ENCODE measurements at places on chromosomes 1 and 21.

- DNase-seq: no peak
Measured at GRCh38 chr1:20466273-20466672, 19.7 kb downstream of the CAMK2N1 start.

- no peak for DNase-seq
Measured at GRCh38 chr1:198647055-198647454, 8.2 kb downstream of the PTPRC start.

- DNase-seq: no peak
Measured at GRCh38 chr1:179169616-179170467, 59.6 kb downstream of the ABL2 start.

DNA sequence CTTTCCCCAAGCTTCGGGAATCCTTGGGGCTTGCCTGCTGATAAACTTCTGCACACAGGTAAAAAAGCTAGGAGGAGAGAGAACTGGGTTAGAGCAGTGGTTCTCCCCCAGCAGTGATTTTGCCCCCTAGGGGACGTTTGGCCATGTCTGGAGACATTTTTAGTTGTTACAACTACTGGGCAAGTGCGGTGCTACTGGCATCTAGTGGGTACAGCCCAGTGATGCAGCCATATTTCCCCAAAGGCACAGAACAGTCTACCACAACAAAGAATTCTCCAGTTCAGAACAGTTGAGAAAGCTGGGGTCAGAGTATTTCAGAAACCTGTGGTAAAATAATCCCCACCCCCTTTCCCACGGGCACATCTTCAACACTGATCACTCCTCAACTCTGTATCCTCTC, 41.3 kb downstream of the LRRC71 start:
- DNase-seq: no peak

DNA sequence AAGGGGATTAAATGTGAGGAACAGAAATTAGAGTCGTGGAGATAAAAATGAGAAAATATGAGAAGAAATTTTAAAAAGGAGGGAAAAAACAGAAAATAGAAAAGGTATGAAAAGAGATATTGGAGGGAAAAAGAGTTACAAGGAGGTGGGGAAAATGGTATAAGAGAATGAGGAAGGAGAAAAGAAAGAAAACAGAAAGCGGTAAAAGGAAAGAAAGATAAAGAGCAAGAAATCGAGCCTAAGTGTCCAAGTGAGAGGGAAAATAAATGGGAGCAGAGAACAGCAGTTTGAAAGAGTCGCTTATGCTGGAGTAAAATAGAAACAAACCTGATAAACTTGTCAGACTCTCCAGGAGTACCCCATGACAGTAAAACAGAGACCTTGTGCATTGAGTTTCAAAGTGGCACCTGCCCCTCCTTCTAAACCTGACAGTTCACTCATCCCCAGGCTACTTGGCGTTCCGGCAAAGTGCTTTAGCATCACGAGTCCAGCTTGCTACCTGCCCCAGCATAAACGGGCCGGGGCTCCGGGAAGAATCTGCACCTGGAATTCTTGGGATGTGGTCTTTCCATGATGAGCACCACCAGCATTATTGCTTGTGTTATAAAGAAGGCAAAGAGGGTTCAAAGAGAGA, 585 bp downstream of the NEGR1 start:
- no peak for DNase-seq

- DNase-seq: no peak
Measured at GRCh38 chr1:3858231-3858981, 1.1 kb downstream of the DFFB start.

- no peak for DNase-seq
Measured at GRCh38 chr1:26784023-26784871, 3.5 kb upstream of the PIGV start.

DNA sequence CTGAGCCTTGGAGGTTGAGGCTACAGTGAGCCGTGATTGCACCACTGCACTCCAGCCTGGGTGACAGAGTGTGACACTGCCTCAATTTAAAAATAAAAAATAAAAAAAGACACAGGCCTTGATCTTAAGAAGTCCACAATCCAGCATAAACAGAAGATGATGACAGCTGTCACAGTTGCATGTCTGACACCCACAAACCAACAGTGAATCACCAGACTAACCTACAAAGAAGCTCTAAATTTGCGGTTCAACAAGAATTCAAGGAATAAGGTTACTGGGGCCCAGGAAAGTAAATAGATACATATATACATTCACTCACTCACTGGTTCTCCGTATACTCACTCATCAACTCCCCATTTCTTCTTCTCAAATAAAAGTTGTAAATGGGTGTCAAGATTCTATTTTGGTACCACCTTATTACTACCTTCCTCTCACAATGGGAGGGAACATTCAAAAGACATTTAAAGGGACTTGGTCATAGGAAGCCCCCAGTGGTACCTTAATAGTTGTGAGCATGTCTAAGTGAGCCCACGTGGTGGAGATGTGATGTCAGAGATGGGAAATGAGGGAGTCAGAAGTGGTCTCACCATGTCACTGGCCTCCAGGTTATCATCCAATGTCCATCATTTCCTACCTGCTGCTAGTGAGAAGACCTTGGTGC, 66.9 kb upstream of the PRDX6 start:
- DNase-seq: no peak

GRCh38 chr1:162908236-162908635, 47.3 kb upstream of the CCDC190 start:
- DNase-seq: no peak

GRCh38 chr1:63198871-63199394, 123.4 kb upstream of the FOXD3 start:
- no peak for DNase-seq

GRCh38 chr1:175195281-175195680, 2.7 kb upstream of the KIAA0040 start:
- DNase-seq: no peak

DNA sequence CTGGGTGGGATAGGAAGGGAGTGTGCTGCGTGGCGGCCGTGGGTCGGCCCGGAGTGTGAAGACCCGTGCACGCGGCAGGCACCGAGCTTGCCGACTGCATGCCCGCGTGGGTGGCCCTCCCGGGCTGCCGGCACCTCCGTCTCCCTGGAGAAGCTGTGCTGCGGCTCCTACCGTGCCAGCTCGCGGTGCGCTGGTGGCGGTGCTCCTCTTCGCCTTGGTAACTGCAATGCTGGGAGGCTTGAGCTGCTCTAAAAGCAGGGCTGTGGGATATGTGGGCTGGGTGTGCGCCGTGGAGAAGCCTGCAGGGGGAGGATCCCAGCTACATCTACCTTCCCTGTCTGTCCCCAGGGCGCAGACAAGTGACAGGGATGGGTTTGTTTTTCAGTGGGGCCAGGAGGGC, 2.4 kb downstream of the GABRD start:
- no peak for DNase-seq

- no peak for DNase-seq
Measured at GRCh38 chr1:13450204-13450603, 40.0 kb downstream of the PRAMEF20 start.

DNA sequence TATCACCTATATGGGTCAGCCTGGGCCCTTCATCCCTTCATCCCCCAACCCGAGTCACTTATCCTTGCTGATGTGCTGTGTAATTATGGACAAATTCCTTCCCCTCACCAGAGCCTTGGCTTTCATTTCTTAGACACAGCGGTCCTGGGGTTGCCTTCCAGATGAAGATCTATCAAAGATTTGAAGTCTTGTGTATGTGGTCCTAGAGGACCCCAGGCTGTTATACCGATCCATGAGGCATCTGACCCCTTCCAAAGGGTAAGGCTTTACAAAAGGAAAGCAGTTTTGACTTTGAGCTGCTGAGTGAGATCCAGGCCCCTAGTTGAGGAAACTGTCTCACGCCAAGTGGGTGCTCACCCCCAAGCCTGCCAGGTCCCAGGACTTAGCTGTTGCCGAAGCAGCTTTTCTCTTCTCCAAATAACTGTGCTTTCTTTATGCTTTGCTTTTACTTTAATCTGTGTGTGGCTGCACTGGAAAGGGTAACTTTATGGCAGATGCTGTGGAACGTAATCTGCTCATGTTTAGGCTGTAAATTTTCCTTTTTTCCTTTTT, 37.6 kb downstream of the MAN1C1 start:
- no peak for DNase-seq

DNA sequence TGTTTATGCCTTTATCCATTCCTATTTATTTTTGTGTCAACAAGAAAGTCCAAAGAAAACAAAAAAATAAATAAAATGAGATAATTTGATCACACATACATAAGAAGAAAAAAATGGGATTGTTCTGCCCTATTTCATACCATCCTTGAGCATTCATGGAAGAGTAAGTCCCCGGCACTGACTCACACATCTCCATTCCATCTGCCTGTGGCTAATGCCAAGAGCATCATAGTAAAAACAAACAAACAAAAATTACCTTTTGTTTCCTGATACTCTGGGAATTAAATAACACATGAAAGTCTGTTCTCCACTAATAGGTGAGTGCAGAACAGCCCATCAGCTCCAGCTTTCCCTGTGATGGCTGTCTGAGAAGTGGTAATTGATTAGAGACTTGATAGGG, 48.1 kb upstream of the BACE2 start:
- DNase-seq: no peak

DNA sequence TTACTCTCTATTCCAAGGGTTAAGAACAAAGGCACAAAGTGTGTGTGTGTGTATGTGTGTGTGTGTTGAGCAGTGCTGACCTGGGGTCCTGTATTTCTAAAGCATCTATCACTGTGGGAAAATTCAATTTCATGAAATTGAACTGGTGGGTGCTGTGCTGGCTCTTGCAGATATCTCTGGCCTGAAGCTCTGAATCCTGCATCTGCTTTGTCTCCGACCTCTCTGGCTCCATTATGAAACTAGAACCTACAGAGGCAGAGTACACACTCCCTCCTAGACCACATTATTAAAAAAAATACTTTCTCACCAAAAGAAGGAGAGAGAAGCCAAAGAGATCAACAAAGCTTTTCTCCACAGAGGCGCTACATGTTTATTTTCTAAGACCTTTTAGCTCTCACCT, 88.4 kb upstream of the PDE4B start:
- no peak for DNase-seq

DNA sequence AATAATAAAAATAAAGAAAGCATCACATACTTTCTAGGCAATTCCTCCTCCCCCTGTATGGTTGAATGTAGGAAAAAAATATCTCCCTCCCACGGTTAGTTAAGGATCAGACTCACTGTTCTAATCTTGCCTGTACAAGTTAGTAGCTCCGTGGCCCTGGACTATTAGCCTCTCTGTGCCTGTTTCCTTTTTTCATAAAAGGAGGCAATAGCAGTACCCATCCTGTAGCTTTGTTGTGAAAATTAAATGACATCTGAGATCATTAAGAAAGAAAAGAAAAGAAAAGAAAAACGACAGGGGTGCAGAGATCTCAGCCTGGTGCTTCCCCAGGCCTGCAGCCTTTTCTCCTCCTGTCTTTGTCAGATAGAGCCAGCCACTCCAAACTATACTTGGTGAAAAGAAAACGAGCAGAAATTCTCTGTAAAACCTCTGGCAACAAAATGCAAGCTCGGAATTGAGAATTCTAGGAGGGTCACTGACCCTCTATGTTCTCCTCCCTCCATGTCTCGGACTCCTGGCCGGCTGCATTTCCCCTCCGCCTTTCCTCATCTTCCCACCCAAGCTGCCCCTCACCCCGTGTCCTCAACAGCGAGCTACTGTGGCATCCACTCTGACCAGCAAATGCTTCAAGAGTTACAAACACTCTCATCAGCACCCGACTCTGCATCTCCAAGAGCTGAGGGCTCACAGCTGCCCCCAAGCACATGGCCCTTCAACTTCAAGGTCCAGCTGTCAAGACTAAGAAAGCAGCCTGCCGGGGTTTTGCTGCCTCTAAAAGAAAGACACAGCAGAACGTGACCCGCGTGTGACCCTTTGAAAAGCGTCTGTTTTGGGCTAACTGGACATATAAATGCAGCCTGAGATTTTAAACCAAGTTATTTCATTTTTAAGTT, 13.6 kb downstream of the RIPK4 start:
- DNase-seq: no peak

- no peak for DNase-seq
Measured at GRCh38 chr1:219774386-219774785, 154.0 kb downstream of the SLC30A10 start.

DNA sequence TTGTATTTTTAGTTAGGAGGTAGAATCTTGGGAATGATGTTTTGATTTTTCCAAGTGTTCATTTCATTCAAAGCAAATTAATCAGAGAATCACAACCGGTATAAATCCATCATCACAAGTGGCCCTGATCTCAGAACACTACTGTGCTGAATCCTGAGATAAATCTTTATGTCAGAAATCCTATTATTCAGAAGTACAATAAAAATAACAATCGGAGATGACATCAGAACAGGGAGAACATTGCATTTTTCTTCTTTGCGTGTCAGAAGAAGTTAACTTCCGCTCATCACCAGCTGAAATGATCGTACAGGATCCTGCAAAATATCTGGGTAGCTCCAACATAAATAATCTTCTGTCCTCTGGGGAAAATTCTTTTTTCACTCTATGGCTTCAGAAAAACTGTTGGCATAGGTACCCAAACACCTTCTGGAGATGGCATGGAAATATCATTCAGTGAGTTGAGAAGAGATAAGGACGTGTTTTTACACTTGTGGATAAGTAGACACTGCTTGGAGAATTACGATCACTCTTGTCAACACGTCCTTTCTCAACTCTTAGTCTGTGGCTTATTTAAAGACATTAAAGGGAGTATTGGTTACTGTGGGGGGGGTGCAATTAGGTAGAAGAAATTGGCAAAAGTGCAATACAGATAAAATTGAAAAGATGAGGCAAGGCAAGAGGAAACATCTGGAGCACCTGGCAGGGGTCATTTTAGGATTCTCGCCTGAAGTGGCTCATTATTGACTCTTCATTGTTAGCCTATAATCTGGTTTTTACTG, 46.9 kb upstream of the SMYD2 start:
- no peak for DNase-seq

DNA sequence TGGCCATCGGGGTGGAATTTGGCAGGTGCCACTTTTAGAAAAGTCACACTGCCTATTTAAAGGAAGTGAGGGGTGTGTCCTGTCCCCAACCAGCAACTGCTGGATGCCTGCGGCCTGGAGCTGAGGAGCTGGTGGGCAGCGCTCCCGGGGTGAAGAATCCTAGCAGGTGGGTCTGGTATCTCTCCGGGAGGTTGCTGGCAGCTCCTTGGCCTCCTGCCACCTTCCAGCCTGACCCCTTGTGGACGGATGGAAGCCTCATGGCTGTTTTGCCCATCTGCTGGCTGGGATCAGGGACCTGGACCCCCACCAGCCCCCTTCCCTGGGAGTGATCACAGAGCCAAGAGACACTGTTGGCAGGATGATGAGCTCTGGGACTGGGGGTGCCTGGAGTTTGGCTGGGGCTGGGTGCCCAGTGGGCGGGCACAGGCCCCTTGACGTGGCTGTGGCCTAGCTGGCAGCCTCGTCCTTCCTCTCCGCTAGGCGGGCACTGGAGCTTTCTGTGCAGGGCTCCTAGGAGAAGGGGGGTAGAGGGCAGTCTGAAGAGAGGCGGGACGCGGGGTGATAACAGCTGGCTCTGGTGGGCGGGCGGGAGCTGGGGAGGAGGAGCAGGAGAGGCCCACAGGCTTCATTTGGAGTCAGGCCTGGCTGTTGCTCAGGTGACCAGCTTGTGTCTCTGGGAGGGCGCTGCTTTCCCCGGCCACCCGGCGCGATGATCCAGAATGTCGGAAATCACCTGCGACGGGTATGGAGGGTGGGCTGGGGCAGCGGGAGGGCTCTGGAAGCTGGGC, at the start of gene ACOT11:
Gene ACOT11 (plus strand): TSS at position 628 of the 788 bp plus-strand sequence. CDS start 82 bp downstream, at position 710.
- no peak for DNase-seq
